Fibroblast of skin of back (primary cell): ENCODE measurements at places on chromosomes 16 and 17.

DNA sequence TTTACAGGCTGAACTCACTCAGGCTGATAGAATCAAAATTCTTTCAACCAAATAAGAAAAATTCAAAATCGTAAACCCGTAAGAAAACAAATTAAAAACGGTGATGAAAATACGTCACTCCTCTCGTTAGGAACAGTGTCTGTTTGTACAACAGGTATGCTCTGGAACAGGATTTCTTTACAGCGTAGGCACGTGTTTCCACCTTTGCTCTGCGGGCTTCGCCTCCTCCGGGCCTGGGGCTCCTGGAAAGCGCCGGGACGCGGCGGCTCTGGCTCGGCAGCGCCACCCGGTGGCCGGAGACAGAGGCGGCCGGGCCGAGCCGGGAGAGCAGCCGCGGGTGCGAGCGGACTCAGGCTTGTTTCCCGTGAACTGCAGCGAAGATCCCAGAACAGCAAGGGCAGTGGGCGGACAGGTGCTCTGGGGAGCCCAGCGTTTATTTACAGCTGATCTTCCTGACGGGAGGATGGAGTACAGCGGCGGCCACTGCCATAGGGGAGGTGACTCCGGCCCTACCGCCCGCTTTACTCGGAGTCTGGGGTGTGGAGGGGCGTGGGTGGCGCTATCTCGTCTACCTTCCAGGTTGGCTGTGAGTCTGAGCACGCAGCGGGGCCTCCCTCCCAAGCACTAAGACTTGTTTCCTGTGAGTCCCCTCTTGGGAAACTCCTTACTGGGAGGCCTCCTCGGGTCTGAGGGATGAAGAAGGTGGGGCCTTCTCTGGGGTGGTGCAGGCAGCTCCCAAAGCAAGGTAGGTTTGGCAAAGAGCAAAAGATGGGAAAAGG is 40.5 kb upstream of the ATP2A3 start:
- peak; percentile 37 for DNase-seq

- no peak for DNase-seq
These were observed 51.3 kb downstream of the NKD1 start for GRCh38 chr16:50599494-50599893.

GRCh38 chr16:15598648-15599190 is 44.2 kb downstream of the MARF1 start:
- no peak for DNase-seq

- peak; percentile 71 for DNase-seq
These were observed 114.1 kb downstream of the SPAG9 start for GRCh38 chr17:51006601-51007000.

DNA sequence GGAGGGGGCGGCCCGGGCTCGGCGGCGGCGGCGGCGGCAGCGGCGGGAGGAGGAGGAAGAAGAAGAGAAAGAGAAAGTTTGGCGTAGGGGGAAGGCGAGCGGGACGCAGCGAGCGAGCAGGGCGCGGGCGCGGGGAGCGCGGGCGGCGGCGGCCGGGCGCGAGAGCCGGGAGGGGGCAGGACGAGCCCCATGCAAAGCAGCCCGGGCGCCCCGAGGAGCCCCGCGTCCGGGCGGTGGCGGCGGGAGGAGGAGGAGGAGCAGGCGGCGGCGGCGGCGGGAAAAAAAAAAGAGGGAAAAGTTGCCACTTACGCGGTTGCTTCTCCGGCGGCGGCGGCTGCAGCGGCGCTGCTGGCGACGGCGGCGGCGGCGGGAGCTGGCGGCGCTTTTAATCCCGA is 10.3 kb upstream of the ZFHX3 start:
- peak; percentile 62 for DNase-seq

DNA sequence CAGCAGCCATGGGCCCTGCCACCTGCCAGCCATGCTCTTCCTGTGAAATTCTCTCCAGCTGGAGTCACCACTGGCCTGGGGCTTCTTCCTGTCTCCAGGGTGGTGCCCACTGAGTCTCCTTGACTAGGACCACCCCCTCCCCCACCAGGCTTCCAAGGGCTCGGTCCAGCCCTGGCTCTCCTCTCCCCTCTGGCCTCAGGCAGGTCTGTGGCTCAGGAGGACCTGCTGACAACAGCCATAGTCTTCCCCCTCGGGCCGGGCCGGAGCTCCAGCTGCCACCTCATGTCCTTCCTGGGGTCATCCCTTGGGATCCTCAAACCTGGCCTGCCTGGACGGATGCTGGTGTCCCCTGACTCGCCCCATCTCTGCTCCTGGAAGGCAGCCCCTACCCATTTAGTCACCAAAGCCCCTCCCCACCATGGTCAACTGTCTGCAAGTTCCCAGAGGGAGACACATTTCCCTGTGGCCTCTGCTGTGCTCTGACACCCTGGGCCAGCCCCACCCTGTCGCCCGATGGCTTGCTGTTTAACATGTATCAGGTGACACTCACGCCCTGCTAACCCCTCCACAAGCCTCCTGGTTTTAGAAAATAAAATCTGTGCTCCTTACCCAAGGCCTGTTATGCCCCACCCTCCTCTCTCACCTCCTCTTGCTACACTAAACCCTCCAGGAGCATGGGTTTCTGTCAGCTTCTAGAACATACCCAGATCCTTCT is 186.2 kb downstream of the RBFOX3 start:
- DNase-seq, result no peak
